Activated naive CD4-positive, alpha-beta T cell treated with anti-CD3 and anti-CD28 coated beads, Interleukin-2, amount 50 U/mL, for 72 hours (primary cell): ENCODE measurements at places on chromosomes 3 and 15. TPM values are rescaled to one million over a fixed set of nuclear protein-coding genes. Genes with fewer than 3 reads are reported as not detected.

The TEX55 gene
- not detected for total RNA-seq

The BNIP2 gene
- total RNA-seq = 44.2 TPM

The EAF2 gene
- 14.9 TPM for total RNA-seq

The CYP11A1 gene
- not detected for total RNA-seq

The AGBL1 gene
- total RNA-seq = not detected

The SKOR1 gene
- not detected for total RNA-seq

The HYKK gene
- 5.1 TPM for total RNA-seq

The ALDH1A2 gene
- total RNA-seq = not detected

The SLC9C1 gene
- not detected for total RNA-seq

The CADPS gene
- total RNA-seq = not detected

The LEKR1 gene
- 1.1 TPM for total RNA-seq

The ECE2 gene
- total RNA-seq = 0.18 TPM

- no peak for DNase-seq
Observed at GRCh38 chr3:180142041-180142440, 105.3 kb upstream of the PEX5L start.

- no peak for DNase-seq
Observed at GRCh38 chr3:188178293-188178936, 24.5 kb downstream of the LPP start.

GRCh38 chr3:120488296-120488695 lies 37.5 kb upstream of the FSTL1 start:
- DNase-seq = no peak

GRCh38 chr3:99536555-99537314 lies 101.7 kb upstream of the COL8A1 start:
- DNase-seq = no peak

- no peak for DNase-seq
Observed at GRCh38 chr3:10219737-10220136, 28.5 kb upstream of the TATDN2 start.

- no peak for DNase-seq
Observed at GRCh38 chr3:112786881-112787579, 59.6 kb downstream of the CD200R1L start.

DNA sequence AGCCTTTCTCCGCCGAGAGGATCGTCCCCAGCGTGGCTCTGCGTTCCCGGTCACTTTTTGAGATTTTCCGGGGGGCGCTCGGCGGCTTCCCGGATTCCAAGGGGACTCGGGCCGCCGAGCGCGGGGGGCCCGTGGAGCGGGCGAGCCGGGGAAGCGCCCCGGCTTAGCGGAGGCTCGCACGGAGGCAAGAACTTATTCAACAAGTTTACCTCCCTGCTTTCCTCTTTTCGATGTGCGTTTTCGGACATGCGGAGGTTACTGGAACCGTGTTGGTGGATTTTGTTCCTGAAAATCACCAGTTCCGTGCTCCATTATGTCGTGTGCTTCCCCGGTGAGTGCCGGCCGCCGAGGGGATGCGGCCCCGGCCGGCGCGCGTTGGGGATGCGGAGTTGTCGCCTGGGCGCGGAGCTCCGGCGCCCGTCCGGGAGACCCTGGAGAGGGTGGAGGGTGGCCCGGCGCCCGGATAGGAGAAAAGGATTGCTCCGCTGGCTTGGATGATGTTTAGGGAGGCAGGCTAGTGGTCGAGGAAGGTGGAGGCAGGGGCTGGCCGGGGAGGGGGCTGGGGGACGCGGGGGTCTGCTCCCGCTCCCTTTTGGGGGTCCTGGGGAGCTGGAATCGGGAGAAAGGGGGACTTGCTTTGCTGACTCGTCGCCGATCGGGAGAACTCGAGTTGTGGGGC lies 810 bp downstream of the PTPRG start:
- DNase-seq = peak; percentile 5

DNA sequence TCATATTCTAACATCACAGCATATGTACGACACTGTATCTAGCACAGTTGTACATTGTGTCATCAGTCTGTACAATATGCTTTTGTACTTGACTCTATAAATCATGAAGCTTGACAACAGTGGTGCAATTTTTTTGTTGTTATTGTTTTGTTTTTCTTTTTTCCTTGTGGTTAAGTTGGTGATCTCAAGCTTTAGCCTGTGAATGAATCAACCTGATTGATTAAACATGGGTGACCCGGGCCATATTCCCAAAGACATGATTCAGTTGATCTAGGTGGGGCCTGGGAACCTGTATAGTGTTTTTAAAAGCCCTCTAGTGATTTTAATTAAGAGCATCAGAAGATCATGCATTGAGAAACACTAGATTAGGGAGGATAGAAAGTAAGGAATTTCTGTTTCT lies 101.8 kb upstream of the AADACL2 start:
- DNase-seq = no peak

DNA sequence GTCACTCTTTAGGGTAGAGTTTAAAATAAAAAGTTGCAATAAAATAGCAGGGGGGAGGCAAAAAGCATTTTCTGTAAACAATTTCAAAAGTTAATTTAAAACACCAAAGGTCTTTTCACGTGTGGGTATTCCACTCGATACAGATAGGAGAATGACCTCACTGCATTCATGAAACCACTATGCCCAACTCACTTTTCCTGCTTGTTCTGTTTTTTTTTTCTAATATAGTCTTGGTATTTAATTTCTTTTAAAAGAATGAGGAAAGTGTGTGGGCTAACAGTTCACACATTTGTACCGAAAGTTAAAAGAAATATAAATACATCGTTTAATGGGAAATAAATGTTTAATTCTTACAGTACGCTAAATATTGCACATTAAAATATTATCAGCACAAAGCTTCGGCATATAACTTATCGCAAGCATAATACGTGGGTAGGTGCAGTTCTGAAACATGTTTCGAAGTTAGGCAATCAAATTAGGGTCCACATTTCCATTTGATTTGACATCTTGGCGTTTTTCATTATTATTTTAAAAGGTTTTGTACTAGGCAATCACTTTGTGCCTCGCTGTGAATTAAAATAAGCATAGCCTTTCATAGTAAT lies 41.4 kb downstream of the VGLL4 start:
- DNase-seq = no peak

DNA sequence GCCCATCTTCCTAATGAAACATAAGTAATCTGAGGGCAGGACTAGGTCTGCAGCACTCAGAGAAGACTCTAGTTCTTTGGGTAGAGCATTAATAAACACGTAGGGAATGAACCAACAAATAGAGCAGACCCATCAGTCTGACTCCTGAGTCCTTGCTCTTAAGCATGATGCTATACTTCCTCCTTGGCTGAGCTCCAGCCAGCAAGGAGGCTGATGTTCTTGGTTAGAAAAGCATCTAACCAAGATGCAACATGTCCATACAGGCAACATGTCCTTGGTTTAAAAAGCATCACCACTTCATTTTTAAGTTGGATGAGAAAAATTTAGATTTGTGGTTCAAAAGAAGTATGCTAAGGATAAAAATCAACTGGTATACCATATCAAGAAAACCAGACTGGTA lies 8.5 kb upstream of the MYH15 start:
- no peak for DNase-seq

DNA sequence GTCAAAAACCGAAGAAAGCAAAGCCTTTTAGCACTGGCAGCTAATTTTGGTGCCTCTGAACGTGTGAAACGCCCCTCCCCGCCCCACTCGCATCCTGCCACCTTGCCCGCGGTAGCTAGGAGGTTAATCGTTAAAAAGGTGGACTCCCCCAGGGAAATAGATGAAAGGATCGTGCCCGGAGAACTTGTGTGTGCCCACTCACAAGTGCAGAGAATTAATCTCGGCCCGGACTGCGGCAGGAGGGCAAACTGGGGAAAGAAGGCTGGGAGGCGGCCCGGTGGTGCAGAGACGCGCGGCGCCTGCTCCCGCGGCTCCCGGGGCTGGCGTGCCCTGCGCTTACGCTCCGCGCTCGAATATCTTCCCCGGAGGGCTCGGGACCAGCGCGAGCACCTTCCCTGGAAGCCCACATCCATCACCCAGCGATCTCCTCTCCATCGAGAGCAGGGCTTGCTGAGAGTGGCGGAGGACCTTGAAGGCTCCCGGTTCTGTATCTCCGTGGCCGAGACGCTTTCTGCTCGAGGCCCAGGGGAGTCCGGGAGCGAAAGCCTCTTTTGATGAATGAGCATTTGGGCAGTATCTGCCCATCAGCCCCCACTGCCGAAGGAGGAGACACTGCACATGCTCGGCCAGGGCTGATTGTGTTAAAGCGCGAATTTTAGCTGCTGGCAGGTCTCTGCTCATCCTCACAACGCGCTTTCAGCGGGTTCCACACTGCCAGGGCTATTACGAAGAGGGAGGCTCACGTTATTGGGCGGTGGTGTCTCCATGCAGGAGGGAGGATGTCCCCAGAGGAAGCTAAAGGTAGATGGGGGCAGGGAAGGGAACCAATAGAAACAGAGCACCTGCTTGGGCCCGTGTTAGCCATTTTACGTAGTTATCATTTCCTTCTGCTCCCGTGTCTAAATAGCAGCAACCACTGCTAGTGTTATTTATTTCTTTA lies 1.3 kb upstream of the SPTSSB start:
- peak; percentile 53 for DNase-seq

DNA sequence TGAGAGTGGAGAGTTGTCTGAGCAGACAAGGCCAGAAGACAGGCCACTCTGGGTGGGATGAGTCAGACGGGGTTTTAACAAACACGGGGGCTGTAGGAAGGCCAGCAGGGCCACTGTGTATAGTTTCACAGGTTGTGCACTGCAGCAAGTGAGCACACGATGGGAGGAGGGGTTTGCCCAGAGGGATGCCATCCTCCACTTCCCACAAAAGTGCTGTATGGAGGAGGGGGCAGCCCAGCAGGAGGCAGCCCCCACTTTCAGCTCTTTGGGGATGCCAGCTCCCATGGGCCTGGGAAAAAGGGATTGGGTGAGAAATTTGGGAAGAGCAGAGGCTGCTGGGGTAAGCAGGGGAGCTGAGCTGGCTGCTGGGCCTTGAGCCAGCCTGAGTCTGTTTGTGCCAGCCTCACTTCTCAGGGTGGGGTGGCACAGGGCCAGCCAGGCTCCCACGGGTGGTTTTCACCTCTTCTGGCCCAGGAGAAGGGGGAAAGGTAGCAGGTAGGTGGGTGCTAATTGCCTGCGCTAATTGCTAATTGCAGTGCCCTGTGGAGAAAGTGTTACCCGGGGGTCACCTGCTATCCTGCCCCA lies 6.7 kb downstream of the ZBTB47 start:
- DNase-seq = no peak

DNA sequence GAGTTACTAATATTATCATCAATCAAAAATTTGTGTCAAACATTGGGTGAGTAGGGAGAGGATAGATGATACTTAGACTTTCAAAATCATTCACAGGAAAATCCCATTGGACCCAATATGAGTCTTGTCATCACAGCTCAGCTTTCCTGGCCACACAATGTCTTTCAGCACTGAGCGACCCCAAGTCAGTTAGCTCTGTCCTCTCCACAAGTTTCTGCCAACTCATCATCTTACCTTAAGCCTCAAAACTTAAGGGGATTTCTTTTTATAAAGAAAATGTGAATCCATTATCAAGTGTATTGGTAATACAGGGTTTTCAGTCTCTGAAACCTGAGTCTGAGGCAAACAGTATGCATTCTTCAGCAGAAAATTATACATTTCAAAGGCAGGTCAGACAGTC lies 55.8 kb downstream of the SUMF1 start:
- no peak for DNase-seq

GRCh38 chr3:175659670-175660350 lies 800.7 kb downstream of the NAALADL2 start:
- no peak for DNase-seq

GRCh38 chr15:47773143-47773542 lies 55.8 kb downstream of the SEMA6D start:
- DNase-seq = no peak

GRCh38 chr3:183185696-183186095 lies 23.2 kb upstream of the LAMP3 start:
- no peak for DNase-seq

DNA sequence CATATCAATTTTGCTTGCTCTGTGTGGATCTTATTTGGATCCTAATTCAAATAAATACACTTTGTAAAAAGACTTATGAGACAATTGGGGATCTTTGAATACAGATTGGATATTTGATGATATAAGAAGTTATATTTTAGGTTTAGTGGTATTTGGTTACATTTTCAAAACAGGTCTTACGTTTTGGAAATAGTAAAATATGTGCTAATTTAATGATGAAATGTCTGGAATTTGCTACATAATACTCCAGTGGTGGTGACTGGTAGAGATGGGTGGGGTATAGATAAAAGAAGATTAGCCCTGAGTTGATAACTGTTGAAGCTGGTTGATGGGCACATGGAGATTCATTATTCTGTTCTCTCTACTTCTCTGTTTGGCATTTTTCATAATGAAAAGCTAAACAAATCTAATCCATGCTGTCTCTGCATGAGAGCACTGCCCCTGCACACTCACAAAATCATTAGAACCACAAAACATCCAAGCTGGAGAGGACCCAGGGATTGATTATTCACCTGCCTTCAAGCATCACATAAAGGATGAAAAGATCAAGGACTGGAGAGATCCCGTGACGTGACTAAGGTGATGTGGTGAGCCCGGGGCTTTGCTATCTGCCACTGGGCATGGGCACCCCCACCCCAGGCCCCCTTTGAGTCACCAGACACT lies 58.9 kb downstream of the TLE3 start:
- DNase-seq = no peak
